ENCODE measurements at places on chromosomes 7 and 10.

- DNase-seq = no peak
These were observed 139.0 kb downstream of the LRRN3 start for GRCh38 chr7:111229916-111230315.

- DNase-seq = no peak
These were observed 24.7 kb upstream of the MTPAP start for GRCh38 chr10:30373596-30374327.

DNA sequence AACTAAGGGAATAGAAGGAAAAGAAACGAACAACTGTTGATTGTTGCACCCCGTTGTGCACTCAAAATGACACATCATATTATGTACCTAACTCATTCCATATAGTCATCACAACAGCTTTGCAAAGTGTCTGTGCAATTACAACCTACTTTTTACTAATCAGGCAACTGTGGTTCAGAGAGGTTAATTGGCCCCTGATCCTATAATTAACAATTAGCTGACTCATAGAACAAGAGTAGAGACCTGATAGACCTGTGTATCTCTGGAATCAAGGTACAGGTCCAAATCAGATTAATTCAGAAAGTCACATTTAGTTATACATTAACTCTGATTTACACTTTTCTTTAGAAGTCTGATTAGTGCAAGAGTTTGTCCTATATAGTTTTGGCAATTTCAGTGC, 122.5 kb upstream of the CDK13 start:
- DNase-seq = no peak

GRCh38 chr10:69895759-69896158, 94.1 kb downstream of the COL13A1 start:
- DNase-seq = no peak

GRCh38 chr10:58268454-58268945, 462 bp upstream of the CISD1 start:
- no peak for DNase-seq

- no peak for DNase-seq
These were observed 78.3 kb downstream of the ST8SIA6 start for GRCh38 chr10:17375936-17376584.

DNA sequence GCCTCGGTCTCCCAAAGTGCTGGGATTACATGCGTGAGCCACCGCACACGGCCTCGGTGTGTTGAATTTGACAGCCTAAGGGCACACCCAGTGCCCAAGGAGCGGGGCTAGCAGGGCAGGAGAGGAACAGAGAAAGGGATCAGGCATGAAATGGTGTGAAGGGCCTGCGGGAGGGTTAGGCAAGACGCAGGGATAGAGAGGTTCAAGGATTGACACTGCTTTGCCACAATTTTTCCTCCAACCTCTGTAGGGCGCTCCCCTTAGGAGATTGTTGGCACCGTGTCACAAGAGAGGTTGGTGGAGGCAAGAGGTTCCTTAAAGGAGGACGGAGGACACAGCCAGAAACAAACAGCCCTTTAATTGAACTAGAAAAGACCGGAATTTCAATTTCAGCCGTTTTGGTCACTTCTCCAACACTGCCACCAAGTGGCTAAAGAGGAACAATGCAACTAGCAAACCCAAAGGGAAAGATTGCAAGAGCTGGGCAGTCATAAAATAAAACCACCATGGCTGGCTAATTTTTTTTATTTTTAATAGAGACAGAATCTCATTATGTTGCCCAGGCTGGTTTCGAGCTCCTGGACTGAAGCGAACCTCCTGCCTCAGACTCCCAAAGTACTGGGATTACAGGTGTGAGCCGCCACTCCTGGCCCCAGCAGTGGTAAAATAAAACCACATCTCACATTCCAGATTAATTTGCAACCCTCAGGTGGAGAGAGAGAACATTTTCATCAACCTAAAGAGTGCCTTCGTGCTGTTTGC, 6.9 kb upstream of the CREB3L2 start:
- peak; percentile 33 for DNase-seq

- DNase-seq = no peak
These were observed 115.6 kb downstream of the ELMO1 start for GRCh38 chr7:37333075-37333474.

- no peak for DNase-seq
These were observed 186.6 kb downstream of the DNAJB6 start for GRCh38 chr7:157523371-157523765.

DNA sequence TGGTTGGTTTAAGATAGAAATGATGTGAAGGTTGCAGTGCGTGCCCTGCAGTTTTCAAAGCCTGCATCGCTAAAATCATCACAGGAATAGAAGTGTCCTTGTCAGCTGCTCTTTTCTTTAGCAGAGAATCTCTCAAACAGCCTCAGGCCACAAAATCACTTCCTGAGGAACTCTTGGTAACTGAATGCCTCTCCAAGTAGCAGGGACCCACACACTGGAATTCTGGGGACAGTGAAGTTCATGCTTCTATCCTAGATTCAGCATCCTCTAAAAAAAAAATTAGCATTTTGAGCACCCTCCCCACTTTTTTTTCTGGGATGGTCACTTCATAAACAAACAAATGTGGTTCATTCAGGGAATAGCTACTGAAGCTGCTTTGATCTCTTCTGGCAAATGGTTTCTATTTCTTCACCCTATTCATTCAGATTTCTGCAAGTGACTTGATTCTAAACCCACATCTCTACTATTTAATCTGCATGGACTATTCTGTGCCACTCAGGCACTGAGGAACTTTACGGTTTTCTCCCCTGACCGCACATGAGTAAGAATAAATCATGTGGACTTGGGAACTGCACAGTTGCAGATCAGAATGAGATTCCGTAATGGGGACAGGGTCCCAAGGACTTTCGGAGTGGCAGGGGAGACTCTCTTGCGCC, 306.9 kb downstream of the FRMD4A start:
- DNase-seq = no peak

- no peak for DNase-seq
These were observed 187.5 kb upstream of the ADO start for GRCh38 chr10:62616885-62617590.

DNA sequence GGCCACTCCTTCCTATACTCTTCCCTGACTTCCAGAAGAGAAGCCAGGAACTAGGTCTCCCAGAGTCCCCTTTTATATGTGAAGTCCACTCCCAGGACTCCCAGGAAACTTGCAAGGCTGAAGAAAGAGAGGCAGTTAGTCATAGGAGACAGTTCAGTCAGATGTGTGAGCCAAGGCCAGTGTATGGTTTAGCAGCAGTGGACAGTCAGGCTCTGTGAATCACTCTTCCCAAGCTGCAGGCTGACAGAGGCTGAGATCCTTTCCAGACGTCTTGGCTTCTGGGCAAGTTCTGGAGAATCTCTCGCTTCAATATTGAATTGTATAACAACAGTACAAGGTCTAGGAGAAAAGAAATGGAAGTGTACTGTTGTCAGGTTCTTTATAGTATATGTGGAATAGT, 26.9 kb downstream of the BLVRA start:
- DNase-seq = no peak

- no peak for DNase-seq
These were observed 36.3 kb downstream of the ELFN1 start for GRCh38 chr7:1706381-1706720.

DNA sequence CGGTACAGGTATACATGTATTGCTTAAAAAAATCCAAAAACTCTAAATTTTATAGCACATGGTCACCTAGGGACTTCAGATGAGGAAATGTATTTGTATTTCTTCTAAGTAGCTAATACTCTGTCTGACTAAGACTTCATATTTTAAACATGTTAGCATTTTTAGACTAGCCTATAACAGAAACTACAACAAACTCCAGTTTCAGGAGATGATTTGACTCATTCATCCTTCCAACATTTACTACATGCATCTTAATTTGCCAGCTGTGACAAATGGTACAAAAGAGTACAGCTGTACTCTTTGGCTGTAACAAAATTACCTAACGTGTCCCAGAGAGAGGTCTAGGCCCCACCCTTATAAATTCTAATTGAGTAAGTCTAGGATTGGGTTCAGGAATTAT, 22.2 kb downstream of the TMEM209 start:
- DNase-seq = no peak
